ENCODE measurements at places on chromosomes 1 and 21.

DNA sequence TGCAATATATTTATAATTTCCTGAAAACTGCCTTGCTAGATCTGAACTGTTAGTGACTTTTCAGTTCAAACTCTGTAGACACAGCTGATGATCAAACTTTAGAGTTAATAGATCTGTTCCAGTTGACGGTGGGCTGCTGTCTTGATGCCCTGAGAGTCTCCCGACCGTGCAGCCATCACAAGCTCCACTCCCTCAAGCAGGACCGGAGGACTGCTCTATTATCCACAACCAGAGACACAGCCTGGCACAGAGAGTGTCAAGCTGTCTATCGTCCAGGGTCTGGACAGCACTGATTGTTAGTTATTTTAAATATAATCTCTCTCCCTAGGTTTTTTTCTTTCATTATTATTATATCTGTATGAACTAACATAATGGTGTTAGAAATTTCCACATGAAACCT lies 8.0 kb downstream of the CHODL start:
- DNase-seq = no peak

DNA sequence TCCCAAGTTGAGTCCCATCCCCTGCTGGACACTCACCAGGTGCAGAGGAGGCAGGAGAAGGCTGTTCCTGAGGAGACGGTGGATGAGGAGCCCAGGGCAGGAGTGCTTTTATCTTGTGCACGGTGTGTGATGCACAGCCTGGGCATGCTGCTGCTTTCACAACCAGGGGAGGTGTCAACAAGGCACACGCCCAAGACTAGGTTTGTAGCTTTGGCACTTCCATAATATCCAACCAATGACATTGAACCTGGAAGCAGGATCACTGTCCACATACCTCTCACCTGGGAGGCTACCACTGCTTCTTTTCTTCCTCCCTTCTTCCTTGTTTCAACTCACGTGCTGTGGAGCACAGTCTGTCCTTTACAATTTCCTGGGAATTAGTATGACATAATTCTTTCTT lies at the start of gene LCE3D:
Gene LCE3D, minus strand, starts transcription at position 84 of the 400 bp plus-strand sequence. CDS start 580 bp downstream, outside the sequence.
- DNase-seq = no peak

DNA sequence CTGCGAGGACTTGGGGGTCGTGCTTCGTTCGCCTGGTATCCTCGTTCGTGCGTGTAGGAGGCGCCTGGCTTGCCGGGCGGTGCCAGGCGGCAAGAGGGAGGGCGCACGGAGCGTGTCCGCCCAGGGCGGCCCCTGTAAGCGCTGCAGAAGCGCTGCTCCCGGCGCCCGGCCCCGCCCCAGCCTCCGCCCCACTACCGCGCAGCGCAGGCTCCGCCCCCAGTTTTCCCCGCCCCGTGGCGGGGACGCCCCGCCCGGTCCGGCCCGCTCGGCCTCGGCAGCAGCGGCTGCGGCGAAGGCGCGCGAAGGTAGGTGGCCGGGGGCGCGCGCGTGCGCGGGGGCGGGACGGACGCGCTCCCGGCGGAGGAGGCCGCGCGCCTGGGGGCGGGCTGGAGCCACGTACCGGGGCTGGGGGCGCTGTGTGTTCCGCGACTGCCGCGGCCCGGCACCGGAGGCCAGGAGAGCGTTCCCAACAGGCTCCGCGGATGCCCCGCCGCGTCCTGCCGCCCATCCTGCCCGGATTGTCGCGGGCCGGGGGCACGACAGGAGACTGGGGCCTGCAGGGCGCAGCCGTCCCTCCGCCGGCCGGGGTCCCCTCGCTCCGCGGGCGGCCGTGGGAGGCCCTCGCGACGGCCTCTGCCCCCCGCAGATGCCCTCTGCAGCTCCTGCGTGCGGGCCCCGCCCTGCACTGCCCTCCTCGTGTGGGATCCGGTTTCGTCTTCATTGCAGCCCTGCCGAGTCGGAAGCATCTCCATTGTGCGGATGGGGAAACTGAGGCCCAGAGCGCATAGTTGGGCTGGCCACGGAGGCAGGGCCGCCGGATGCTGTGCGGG lies 7.7 kb upstream of the CROCC start:
- peak; percentile 98 for DNase-seq

DNA sequence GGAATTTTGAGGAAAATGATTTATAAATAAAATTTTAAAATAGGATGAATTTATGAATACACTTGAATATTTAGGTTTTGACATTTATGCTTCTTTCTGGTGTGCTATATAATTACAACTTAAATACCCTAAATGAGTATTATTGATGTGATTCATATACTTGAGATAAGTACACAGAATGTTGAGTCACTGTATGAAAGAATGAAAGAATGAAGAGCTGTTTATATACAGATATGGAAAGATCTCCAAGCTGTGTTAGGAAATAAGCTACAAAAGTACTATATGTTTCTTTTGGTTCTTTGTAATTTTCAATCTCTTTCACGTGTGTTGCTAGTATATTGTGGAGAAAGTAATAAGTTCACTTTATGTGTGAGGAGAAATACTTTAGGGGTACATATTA lies 147.2 kb downstream of the RASAL2 start:
- DNase-seq = no peak

DNA sequence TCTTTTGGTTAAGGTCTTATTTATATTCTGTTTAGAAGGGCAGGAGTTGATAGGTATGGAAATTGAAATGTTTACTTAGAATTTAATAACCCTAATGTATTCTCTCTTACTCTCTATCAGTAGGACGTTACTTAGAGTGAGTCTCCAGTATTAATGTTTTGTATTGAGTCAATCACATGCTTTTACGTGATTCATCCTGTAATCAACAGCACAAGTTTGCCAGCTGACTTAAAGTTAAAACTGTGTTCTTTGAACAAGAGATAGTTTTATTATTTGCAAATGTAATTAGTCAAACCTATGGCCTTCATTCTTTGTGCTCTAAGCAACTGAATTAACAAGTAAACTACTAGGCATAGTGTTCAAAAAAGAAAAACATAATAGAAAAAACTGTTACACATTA lies 57.3 kb downstream of the PKN2 start:
- DNase-seq = no peak

- DNase-seq = no peak
These were observed 22.9 kb downstream of the PRXL2B start for GRCh38 chr1:2609319-2610035.

- no peak for DNase-seq
These were observed 274.5 kb upstream of the BRINP3 start for GRCh38 chr1:190752131-190752530.

DNA sequence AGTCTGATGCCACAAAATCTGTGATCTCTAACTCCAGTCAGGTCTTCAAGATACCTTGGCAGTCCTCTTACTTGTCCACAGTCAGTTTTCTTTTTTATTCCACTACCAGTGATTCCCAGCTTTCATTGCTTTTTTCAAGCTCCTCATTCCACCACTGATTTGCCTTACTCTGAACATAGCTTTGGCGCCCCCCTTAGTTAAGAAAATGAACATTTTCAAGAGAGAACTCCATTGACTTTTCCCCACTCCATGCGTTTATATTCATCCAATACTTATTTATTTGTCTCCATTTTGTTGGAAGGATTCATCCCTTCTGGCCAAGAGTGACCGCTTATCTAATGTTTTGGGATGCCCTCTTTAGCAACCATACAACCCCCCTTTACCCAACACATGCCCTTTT lies 33.9 kb upstream of the IPO9 start:
- DNase-seq = no peak

- peak; percentile 61 for DNase-seq
These were observed 15.2 kb downstream of the H6PD start for GRCh38 chr1:9249534-9250410.

DNA sequence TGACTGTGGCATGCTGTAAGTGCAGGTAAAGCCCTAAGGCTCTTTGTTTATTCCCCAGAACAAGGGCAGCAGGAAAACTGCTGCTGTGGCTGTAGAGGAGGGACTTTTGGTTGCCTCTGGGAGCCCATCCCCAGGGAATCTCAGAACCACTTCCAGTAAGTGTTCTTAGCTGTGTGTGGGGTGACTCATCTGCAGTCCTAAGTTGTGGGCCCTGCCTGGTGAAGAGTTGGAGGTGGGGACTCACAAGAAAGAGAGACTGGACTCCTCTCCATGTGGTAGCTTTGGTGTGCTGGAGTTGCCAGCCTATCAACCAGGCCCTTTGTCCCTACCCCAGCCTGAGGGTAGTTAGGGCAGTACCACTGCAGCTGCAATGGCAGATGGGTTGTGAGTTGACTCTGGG lies 24.0 kb upstream of the DENND1B start:
- DNase-seq = no peak

GRCh38 chr1:231193710-231194340 lies 32.0 kb downstream of the TRIM67 start:
- DNase-seq = no peak

DNA sequence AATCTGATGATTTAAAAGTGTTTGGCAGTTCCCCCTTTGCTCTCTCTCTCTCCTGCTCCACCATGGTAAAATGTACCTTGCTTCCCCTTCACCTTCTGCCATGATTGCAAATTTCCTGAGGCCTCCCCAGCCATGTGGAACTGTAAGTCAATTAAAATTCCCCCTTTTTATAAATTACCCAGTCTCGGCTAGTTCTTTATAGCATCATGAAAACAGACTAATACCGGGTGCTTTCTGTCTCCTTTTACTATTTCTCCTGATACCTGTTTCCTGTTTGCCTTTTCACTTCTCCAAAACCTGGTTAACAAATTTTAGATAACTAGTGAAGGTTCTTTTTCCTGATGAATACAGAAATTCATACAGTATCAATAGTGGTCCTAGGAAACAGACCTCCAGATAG lies 1670.3 kb downstream of the MRPL39 start:
- DNase-seq = no peak

DNA sequence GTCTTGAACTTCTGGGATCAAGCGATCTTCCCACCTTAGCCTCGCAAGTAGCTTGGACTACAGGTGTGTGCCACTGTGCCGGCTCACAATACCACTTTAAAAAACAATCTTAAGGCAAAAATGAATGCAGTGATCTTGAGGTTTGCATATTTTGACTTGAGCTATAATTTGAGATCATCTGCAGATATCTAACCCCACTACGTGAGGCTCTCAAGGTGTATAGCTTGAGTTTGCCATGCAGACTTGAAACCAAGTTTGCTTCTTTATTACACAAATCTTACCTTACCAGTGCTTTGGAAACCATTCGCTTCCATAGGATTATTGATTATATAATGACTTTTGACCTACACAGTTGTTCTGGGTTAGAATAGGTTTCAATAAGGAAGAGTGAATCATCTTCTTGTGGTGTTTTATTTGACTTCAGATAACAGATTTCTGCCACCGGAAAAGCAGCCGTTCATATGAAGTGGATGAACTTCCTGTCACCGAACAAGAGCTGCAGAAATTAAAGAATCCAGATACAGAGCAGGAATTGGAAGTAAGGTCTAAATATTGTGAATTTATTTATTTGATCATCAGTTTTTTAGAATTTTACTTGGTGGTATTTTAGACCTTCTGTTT lies 155.1 kb downstream of the VPS13D start:
- no peak for DNase-seq

DNA sequence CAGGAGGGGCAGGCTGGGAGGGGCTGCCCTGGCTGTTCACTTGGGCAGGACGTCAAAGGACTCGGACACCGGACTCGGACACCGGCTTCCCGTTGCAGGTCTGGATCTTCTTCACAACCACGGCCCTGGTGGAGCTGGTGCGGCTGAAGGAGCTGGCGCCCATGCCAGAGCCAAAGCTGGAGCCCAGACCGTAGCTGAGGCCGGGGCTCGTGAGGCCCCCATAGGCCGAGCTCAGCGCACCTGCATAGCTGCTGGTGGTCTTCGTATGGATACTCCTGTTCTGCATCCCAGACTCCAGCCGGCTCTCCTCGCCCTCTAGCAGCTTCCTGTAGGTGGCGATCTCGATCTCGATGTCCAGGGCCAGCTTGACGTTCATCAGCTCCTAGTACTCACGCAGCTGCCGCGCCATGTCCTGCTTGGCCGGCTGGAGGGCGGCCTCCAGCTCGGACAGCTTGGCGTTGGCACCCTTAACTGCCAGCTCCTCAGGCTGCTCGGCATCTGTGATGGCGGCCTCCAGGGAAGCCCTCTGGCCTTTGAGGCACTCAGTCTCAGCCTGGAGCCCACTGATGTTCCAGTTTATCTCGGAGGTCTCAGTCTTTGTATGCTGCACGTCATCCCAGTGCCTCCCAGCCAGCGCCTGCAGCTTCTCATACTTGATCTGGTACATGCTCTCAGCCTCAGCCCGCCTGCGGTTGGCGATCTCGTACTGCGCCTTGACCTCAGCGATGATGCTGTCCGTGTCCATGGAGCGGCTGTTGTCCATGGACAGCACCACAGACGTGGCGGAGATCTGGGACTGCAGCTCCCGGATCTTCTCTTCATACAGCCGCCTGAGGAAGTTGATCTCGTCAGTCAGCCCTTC lies 15.1 kb upstream of the KLF17 start:
- no peak for DNase-seq

DNA sequence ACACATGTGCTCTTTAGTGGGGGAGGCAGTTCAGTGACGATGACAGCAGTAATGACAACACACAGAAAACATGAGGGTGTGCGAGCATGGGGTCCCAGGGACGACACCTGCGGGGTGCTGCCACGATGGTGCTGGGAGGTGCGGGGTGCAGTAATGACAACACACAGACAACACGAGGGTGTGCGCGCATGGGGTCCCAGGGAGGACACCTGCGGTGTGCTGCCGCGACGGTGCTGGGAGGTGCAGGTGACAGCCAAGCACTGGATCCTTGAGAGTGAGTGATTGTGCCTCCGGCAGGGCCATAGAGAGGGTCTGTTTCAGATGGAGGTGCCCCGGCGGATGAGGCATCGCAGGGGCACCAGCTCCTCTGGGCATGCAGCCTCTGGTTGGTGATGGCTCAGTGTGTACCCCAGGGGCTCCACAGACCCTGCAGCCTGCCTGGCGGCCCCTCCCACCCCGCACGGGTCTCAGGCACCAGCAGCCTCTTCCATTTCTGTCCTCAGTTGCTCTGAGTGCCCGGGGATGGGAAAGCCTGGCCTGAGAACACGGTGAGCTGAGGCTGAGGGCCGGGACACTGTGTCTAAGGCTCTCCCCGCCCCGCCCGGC lies 191.7 kb upstream of the ARHGEF16 start:
- DNase-seq = no peak

DNA sequence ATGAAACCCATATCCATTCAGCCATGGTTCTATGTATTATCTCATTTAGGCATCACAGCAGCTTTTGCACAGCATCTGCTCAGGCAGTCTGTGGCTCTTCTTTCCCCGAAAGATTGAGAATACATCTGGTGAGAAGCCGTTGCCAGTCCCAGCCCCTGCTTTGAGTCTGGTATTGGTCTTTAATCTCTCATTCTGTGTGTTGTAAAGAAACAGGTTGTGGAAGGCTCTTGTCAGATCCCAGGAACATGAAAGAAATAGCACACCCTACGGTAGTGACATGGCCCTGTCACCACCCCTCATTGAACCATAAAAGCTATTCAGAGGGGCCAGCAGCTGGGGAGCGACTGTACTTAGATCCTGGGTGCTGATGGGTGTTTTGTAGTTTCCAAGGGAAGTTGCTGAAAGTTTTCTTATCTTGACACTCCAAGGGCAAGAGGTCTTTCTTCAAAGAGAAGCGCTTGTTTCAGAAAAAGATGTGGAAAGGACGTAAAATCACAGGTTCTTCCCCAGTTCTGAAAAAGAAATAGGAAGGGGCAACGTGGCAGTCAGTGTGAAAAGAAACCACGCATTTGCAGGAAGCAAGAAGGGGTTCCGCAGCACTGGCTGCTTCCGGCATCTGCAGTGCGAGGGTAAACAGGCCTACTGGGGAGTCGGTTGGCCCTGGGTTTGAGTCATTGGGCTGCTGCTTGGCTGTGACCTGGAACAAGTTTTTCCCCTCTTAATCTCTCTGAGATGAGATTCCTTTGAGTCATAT lies 145.0 kb downstream of the DHRS3 start:
- no peak for DNase-seq

Data from kidney (tissue), 22 donors.